ENCODE measurements at places on chromosomes 2 and 18. TPM values are rescaled to one million over a fixed set of nuclear protein-coding genes. Genes with fewer than 3 reads are reported as not detected.

GRCh38 chr2:174125090-174125489 is 123.2 kb downstream of the OLA1 start:
- no peak for DNase-seq

DNA sequence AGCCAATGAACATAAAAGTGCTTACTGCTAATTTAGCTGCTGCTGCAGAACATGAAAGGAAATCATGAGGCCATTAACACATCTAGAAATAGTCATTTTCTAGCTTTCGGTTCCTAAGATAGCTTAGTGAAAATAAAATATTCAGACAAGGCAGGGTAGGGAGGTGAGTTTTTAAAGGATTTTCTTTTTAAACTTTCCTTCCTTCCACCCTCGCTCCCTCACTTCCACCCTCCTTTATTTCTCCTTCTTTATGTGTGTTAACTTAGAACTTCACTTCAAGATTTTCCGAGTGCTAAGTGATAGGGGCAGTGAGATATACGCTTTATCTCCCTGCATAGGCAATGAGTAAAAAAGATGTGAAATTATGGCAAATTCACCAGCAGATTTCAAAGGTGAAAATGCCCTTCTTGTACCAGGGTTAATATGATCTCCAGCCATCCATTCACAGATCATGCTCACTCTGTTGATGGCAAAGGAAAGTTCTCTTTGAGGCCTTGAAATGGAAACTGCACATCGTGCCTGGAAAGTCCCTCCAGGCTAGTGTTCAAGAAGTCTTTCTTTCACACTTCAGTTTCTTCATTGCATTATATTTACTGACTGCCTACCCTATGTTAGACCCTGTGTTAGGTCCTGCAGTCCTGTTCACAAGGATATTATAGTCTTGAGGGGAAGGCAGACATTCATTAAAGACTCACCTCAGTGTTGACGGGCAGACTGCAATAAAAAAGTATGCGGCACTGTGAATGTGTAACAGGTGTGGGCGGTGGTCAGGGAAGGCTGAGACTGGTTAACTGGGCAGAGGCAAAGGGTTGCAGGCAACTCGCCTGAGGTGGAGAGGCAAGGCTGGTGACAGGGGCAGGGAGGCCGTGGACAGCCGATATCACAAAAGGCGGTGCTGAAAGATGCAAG is 200.8 kb downstream of the PLCL1 start:
- DNase-seq: peak; percentile 42

- DNase-seq: no peak
Observed at GRCh38 chr2:31204783-31205182, 12.5 kb downstream of the CAPN14 start.

PARD3B gene
- total RNA-seq: 6.8 TPM

DNA sequence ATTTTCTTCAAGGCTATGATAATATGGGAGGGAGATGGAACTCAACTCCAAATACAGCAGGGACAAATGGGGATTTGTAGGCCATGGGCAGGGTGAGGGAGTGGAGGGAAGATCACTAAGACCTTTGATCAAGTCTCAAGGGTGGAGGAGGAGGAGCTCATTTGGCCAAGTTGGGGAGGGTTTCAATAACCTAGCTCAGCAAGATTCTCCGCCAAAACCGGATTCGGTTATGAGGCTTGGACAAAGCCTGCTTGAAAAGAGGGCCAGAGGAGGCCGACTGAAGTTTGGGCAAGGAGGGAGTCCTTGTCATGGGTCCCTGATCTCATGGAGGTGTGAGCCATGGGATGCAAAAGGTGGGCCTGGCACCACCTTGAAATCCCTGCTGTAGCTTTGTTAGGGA is 68.8 kb downstream of the TSN start:
- DNase-seq: no peak

HSPD1 gene
- 131 TPM for total RNA-seq

DSG2 gene
- 37.1 TPM for total RNA-seq

- DNase-seq: no peak
Observed at GRCh38 chr2:51013933-51014526, 17.9 kb downstream of the NRXN1 start.

GRCh38 chr2:232458051-232458660 is 2.2 kb downstream of the ALPI start:
- no peak for DNase-seq

SETBP1 gene
- 6.3 TPM for total RNA-seq

CENPA gene
- total RNA-seq: 0.51 TPM

- DNase-seq: no peak
Observed at GRCh38 chr2:15275346-15275745, 285.8 kb downstream of the NBAS start.

LHCGR gene
- not detected for total RNA-seq

PLEK gene
- total RNA-seq: 4.7 TPM

DNA sequence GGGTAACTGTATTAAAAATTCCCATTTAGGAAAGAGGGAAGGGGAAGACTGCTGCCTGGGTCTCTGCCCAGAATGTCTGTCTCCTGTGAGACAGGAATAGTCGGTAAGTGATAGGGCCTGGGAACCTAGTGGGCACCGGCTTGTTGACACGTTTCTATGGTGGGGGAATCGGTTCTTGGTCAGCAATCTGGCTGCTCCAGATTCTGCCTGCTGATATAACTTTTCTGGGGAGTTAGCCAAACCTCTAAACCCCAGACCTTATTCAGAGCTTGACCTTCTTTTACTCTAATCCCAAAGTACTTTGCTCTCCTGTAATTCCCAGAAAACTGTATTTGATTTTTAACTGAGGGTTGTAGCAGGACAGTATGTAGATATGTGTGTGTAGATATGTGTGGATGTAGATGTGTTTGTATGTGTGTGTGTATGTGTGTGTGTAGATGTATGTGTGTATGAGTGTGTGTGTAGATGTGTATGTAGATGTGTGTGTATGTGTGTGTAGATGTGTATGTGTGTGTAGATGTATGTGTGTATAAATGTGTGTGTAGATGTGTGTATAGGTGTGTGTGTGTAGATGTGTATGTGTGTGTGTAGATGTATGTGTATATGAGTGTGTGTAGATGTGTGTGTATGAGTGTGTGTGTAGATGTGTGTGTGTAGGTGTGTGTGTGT is 61.8 kb upstream of the TXNDC2 start:
- DNase-seq: no peak

SPEG gene
- total RNA-seq: 103 TPM

PPP1R1C gene
- 21.4 TPM for total RNA-seq

DNA sequence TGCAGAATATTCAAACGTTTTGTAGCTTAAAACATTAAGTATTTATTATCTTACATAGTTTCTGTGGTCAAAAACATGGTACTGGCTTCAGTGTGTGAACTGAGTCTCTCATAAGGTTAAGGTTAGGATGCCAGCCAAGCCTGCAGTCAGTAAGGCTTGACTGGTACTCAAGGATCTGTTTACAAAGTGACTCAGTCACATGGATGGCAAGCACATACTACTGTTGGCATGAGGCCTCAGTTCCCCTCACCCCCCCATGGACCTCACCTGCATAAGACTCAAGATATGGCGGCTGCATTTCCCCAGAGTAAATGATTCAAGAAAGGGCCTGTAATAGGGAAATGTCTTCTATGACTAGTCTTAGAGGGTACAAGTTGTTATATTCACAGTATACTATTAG is 1167.5 kb downstream of the DPP10 start:
- DNase-seq: no peak

C2orf80 gene
- total RNA-seq: not detected

- DNase-seq: no peak
Observed at GRCh38 chr2:51031021-51031780, 731 bp downstream of the NRXN1 start.

WNT10A gene
- not detected for total RNA-seq

DNA sequence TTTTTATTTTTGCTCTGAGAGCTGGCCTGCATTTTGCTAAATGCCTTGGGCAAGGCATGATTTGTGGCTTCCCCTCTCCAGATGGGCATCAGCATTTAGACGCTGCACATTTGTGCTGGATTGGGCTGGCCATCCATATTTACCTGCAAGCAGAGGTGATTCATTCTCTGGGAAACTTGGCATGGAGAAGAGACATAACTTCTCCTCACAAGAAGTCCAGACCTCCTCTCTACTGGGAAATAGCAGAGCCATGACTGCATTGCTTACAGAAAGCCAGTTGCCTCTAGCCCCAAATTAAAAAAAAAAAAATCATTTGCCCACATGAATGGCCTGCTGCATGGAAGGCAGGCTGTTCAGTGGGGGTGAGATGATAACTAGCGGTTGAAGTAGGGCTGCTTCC is 120.1 kb downstream of the ACTR3 start:
- no peak for DNase-seq

DNA sequence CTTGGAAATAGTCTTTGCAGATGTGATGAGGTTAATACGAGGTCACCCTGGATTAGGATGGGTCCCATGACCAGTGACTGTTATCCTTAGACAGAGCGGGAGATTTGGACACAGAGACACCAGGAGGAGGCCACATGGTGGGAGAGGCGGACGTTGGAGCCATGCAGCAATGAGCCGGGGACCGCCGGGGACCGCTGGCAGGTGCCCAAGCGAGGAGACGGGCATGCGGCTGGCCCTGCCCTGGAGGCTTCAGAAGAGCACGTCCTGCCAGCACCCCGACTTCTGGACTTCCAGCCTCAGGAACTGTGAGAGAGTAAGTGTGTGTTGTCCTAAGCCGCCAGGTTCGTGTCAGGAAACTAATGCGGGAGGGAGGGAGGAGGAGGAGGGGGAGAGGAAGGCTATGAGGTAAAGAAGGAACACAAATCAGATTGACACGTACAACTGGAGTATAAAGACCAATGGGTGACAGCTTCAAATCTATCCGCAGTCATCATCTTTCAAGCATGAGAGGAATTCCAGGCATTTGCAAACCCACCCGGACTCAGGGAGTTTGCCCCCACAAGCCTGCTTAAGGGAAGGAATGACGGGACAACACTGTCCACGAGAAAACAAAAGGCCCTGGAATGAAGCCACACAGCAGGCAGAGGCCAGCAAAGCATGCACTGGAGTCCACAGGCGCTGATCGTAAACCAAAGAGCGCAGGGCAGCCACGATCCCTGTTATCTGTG is 11.6 kb upstream of the BOK start:
- DNase-seq: no peak

DNA sequence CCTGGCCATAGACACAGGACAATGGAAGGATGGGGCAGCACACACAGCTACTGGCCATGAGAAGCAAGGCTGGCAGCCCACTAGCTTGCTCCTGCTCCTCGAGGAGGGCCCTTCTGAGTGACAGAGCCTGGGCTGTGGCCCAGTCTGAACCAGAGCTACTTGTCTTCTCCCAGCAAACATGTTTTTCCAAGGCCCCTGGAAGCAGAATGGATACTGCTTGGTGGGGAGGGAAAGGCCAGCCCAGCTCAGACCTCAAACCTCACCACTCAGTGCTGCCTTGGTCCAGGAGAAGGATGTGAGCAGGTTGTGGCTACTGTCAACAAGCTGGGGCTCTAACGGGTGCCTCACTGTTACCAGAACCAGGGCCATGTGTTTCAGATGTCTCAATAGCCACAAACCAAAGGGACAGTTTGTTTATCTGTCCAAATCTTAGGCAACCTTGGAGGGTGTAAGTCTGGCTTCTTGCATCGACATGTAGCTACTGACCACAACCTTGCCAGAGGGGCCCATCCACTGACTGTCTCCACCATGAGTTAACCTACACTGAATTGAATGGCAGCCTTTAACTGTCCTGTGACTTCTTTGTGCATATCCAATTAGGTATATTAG is 98.6 kb downstream of the TGFA start:
- no peak for DNase-seq

DNA sequence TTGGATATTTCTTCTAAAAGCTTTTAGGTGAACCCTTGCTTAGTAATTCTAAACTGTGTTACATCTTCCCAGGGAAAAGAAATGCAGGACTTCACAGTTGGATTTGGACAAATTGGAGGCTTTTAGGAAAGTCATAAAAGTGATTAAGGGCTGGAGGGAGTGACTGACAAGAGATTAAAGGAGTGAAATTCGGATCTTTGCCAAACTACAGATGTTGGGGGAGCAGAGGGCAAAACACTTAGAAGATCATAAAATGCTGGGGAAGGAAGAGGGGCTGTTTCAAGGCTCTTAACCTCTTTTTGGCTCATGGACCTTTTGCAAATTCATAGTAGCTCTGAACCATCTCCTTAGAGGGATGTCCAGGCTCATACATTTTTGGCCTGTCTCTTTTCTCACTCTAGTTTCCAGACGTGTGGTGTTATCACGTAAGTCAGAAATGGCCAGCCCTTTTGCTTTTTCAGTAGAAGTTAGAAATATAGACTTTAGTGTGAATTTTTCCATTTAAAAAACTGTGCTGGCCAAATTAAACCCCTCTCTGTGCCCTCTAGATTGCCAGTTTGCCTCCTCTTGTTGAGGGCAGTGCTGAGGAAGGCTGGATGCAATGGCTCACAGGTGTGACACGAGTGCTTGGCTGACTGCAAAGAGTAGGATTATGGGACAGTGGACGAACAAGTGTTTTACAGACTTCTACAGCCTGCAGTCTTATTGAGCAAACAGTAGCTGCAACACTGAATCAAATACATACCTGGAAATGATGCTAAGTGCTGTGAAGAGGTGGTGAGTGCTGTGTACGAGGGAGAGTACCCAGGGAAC is 109.9 kb downstream of the LYPD6B start:
- DNase-seq: no peak

- no peak for DNase-seq
Observed at GRCh38 chr2:28350196-28350595, 42.5 kb upstream of the FOSL2 start.

GRCh38 chr2:241768251-241768711 is 8.3 kb upstream of the GAL3ST2 start:
- no peak for DNase-seq
